Smooth muscle cell of trachea (primary cell): ENCODE measurements at places on chromosomes 1 and 21. TPM values are rescaled to one million over a fixed set of nuclear protein-coding genes. Genes with fewer than 3 reads are reported as not detected.

Gene VWA1
- 5.2 and 9.6 TPM in 2 replicates for total RNA-seq

Gene KRTAP21-1
- not detected in 2 replicates for total RNA-seq

Gene KCNN3
- under 0.01 TPM in 2 replicates for total RNA-seq

Gene FBXO2
- 1.3 and 4.0 TPM in 2 replicates for total RNA-seq

Gene HCRTR1
- not detected in 2 replicates for total RNA-seq

Gene KCNJ10
- under 0.01 TPM in 1 of 2 replicates, not detected in the other for total RNA-seq

Gene PGLYRP4
- not detected in 2 replicates for total RNA-seq

Gene FLAD1
- 15.9 and 24.8 TPM in 2 replicates for total RNA-seq

Gene NUAK2
- 0.87 and 2.8 TPM in 2 replicates for total RNA-seq

Gene LRRIQ3
- total RNA-seq: 0.83 and 1.0 TPM in 2 replicates

Gene GSTM1
- total RNA-seq: 0.15 and 25.1 TPM in 2 replicates

Gene HES4
- total RNA-seq: 0.15 and 4.3 TPM in 2 replicates
